ENCODE measurements at places on chromosomes 3 and 15.
A peak's percentile ranks its signal among the peaks of the same experiment; 100 is the strongest.

DNA sequence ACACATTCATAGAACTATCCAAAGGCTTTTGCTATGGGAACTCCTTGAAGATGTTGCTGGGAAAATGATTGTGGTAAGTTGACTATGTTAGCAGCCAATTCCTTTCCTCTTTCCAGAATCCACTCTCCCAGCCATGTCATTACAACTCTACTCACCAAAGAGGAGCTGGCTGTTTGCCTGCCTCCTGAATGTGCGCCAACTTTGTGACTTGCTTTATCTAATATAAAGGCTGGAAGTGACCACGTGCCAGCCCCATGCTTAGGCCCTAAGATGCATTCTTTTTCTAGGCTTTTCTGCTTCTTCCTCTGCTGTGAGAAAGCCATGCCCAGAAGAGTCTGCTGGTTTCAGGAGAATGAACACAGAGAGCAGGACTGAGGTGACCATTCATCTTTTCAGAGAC lies 182.2 kb downstream of the GABRB3 start:
- DNase-seq, result no peak
- H3K4me3 ChIP-seq, result no peak overlapping the region
- H3K27ac ChIP-seq, result no peak overlapping the region
- no peaks in the 10 kb centered on the region for H3K36me3 ChIP-seq

- H3K4me1 ChIP-seq, result peaks cover 37% of the 10 kb centered on the region
- no peaks in the 10 kb centered on the region for H3K36me3 ChIP-seq
- H3K4me3 ChIP-seq, result no peak overlapping the region
- DNase-seq, result no peak
- no peaks in the 10 kb centered on the region for H3K27me3 ChIP-seq
These were observed 108.7 kb upstream of the ALDH1A3 start for GRCh38 chr15:100770661-100771584.

DNA sequence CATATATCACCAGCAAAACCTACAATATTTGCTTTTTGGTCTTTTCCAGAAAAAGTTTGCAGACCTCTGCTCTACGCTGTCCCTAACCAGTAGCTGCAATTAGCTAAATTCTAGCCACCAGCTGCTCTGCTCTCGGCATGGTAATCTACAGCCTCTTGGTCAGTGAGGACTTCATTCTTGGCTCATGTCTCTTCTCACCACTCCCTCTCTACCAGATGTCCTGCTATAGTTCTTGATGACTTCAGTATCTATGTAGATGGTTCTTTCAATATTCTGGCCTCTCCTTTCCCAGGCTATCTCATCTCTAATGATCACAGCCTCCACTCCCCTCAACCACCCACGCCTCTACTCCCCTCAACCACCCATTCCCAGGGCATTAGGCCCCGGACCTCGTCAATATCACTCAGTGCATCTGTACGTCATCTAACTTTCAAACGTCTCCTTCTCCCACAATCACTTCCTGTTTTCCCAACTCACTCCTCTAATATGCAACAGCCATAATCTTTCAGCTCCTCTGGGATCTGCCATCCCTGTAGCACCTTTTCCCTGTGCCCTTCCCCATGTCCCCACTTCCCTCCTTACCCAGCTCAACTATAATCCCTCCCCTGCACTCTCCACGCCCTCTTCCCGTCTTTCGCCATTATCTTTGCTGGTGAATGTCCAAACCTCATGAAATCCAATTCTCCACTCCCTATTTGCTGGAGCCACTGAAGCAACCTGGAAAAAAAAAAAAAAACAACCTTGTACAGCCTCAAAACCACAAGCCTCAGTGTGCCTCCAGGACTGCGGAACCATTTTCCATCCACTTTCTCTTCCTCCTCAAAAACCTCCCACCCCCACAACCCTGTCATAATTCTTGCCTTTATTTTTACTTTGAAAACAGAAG lies 429.4 kb upstream of the PROK2 start:
- no peaks in the 10 kb centered on the region for H3K36me3 ChIP-seq
- no peak overlapping the region for H3K4me3 ChIP-seq
- H3K27me3 ChIP-seq, result no peaks in the 10 kb centered on the region
- no peak for DNase-seq
- no peak overlapping the region for H3K27ac ChIP-seq
- H3K4me1 ChIP-seq, result no peaks in the 10 kb centered on the region

DNA sequence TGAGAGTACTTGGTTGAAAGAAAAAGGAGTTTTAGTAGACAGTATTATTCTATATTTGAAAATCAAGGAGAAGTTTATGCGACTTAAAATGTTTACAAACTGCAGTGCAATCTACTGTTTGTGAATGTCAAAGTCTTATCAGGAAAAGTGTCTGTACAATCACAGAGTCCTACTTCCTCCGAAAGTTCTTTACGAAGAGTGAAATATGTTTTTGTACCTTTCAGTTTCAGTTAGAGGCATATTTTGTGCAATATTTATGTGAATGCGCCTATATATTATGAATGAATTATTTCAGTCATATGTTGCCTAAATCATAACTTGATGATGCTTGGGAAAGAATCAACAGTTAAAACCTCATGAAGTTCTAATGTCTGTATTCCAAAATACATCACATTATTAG lies 31.5 kb downstream of the NGRN start:
- H3K4me1 ChIP-seq, result peaks cover 16% of the 10 kb centered on the region
- no peaks in the 10 kb centered on the region for H3K36me3 ChIP-seq
- no peak overlapping the region for H3K27ac ChIP-seq
- H3K27me3 ChIP-seq, result no peaks in the 10 kb centered on the region
- no peak overlapping the region for H3K4me3 ChIP-seq
- DNase-seq, result no peak

DNA sequence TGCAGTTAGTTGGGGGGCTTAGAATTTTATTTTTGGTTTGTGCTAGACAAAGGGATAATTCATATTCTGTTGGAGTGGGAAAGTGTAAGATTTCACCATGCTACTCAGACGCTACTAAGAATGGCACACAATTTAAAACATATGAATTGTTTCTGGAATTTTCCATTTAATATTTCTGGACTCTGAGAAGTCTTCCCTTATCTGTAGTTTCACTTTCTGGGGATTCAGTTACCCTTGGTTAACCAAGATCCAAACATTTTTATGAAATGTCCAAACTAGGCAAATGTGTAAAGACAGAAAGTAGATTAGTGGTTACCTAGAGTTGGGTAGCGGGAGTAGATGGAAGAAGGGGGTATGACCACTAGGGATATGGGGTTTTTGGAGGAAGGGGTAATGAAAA lies 53.1 kb downstream of the TCF12 start:
- no peak overlapping the region for H3K4me3 ChIP-seq
- no peaks in the 10 kb centered on the region for H3K36me3 ChIP-seq
- no peaks in the 10 kb centered on the region for H3K27me3 ChIP-seq
- H3K27ac ChIP-seq, result no peak overlapping the region
- no peak for DNase-seq
- H3K4me1 ChIP-seq, result peaks cover 57% of the 10 kb centered on the region

- peaks cover 15% of the 10 kb centered on the region for H3K4me1 ChIP-seq
- DNase-seq, result no peak
- H3K4me3 ChIP-seq, result no peak overlapping the region
- no peaks in the 10 kb centered on the region for H3K36me3 ChIP-seq
- H3K27ac ChIP-seq, result no peak overlapping the region
- no peaks in the 10 kb centered on the region for H3K27me3 ChIP-seq
These were observed 46.8 kb downstream of the EOMES start for GRCh38 chr3:27675287-27675686.

GRCh38 chr3:197001106-197001971 lies 28.3 kb downstream of the MELTF start:
- no peaks in the 10 kb centered on the region for H3K36me3 ChIP-seq
- H3K27ac ChIP-seq, result peak overlapping the region; percentile 96
- no peak for DNase-seq
- H3K27me3 ChIP-seq, result no peaks in the 10 kb centered on the region
- peak overlapping the region; percentile 66 for H3K4me3 ChIP-seq
- peaks cover 20% of the 10 kb centered on the region for H3K4me1 ChIP-seq

DNA sequence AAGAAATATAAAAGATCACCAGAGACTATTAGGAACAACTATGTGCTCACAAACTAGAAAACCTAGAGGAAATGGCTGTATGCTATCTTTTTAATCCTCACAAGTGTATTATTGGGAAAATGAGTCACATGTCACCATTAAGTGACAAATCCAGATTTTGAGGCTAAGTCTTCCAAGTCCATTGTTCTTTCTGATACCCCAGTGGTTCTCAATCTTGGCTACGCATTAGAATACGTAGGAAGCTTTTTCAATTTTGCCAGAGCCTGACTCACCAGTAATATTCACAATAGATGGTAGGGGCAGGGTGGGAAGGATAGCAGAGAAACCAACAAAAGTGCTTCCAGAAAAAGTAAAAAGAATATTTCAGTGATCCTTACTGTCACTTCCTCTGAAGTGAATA lies 117.0 kb downstream of the FILIP1L start:
- H3K4me1 ChIP-seq, result peaks cover 6% of the 10 kb centered on the region
- no peak overlapping the region for H3K27ac ChIP-seq
- no peak for DNase-seq
- H3K4me3 ChIP-seq, result no peak overlapping the region
- H3K27me3 ChIP-seq, result no peaks in the 10 kb centered on the region

- H3K4me1 ChIP-seq, result peaks cover 73% of the 10 kb centered on the region
- peak; percentile 97 for DNase-seq
These were observed 175.7 kb downstream of the KLHL25 start for GRCh38 chr15:85618956-85619491.

DNA sequence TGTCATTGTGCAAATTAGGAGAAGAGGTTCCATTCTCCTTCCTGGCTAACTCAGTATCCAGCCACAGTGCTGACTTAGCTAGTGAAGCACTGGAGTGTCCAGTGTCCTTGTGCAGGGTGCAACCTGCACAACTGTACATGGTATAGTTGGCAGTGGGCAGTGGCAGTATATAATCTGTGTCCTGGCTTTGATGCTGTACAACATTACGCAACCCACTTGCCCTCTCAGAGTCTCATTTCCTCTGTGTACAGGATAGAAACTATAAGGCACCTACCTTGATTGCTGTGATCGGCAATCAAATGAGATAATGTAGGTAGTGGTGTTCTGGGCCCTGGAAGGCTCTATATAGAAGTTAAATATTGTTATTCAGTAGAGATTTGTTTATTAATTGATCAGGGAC lies 333.6 kb downstream of the CLSTN2 start:
- no peak overlapping the region for H3K4me3 ChIP-seq
- H3K27me3 ChIP-seq, result no peaks in the 10 kb centered on the region
- no peaks in the 10 kb centered on the region for H3K4me1 ChIP-seq
- DNase-seq, result no peak
- no peak overlapping the region for H3K27ac ChIP-seq
- H3K36me3 ChIP-seq, result no peaks in the 10 kb centered on the region

DNA sequence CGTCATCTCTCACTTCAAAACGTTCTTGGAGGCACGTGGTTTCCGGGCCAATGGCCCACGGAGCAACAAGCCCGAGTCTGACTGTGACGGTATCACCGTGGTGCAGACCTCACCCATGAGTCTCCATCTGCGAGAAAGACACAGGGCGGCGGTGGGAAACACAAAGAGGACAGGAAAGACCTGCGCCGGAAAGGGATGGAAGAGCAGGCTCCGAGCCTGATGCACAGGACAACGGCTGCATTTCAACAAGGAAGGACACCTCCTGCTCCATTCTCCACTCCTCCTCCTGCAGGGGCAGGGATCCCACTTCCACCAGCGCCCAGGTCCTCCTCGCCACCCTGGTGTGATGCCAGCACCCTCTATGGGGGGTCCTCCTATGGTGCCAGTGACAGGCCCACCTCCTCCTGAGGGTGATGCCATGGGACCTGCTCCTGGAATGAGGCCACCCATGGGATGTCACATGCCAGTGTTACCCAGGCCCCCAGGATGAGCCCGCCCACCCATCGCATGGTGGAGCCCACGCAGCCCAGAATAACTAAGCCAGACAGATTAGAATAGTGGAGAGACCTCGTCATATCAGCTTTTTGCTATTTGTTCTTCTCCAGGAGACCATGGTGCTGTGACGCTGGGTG lies 73.0 kb upstream of the PCSK6 start:
- H3K4me1 ChIP-seq, result no peaks in the 10 kb centered on the region
- peak; percentile 75 for DNase-seq

DNA sequence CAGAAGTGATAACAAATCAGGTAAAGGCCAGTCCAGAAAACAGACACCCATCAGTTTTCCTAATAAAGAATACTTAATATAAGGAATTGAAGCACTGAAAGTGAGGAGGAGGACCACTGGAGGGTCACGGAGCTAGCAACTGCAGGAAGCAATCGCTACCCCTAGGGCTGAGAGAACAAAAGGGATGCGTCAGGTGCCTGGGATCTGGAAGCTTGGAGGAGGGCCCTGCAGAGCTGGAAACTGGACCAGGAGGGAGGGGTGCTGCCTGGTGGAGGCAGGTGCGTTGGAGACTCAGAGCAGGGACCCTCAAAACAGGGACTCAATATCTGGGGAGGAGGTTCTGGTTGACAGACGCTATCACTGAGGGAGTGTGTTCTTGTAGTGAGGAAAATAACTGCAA lies 308.1 kb upstream of the RASGRP1 start:
- H3K4me1 ChIP-seq, result no peaks in the 10 kb centered on the region
- DNase-seq, result no peak
- H3K4me3 ChIP-seq, result no peak overlapping the region
- no peak overlapping the region for H3K27ac ChIP-seq
- H3K27me3 ChIP-seq, result no peaks in the 10 kb centered on the region

DNA sequence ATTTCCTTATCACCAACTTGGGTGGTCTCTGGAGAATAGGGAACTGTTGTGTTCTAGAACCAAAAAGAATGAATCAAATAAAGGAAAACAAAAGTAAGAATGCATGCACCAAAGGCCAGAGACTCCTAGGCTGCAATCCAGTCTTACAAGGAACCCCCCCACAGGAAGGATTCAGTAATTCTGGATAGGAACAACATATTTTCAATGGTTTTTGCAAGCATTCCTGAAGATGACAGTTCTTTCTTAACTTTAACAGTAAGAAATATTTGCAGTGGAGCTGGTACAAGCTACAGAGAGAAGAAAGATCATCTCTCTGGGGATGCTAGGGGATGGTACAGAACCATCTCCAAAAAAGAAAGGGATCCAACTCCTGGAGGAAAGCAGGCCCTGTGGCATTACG lies 116.2 kb upstream of the CHRM5 start:
- no peaks in the 10 kb centered on the region for H3K4me1 ChIP-seq
- no peak overlapping the region for H3K27ac ChIP-seq
- DNase-seq, result no peak
- no peaks in the 10 kb centered on the region for H3K27me3 ChIP-seq

DNA sequence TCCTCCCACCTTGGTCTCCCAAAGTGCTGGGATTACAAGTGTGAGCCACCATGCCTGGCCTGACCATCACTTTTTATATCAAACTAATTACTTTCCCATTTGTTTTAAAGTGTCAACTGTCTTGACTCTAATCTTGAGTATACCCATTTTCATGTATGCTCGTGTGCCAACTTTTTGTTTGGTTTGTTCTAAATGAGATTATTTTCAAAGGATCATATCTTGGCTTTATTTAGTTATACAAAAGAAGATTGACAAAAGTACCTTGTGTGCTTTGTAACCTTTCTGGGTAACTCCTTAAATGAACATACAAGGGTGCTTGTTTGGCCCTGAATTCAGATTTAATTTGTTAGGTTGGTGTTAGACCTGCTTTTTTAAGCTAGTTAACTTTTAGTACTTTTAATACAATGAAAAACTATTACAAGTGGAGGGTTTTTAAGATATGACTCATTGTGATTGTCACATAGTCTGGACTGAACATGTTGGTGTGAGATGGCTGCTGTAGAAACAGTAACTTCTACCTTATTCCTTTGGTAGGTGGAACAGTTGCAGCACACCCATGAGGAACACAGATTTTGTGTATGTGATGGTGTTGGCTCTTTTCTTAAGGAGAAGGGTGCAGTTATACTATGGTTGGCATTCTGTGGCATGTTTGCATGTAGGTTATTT lies 10.7 kb downstream of the KIF23 start:
- no peak overlapping the region for H3K27ac ChIP-seq
- DNase-seq, result no peak
- no peaks in the 10 kb centered on the region for H3K4me1 ChIP-seq
